ENCODE measurements at places on chromosomes 5 and 9.

DNA sequence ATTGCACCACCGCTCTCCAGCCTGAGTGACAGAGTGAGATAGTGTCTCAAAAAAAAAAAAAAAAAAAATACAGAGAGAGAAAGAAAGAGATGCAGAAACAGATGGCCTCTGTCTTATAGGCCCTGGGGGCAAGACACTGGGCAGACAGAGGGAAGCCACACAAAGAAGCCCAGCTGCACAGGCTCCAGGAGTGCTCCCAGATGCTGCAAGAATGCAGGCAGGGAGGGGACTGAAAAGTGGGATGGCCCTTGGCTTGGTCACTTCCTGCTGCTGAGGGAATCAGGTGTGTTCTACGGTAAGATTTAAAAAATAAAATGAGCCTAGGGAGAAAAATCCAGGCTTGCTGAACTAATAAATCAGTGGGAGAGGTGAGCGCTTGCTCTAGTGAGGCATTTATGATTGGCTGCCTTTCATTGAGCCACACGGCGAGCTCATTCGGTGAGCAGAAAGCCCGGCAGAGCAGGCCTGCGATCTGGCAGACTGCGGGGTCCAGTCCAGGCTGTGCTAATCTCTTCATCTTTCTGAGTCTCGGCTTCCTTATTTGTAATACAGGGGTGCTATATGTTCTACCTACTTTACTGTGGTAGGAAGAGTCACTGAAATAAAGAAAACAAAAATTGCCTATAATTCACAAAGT, 80.6 kb downstream of the RAD23B start:
- no peak for DNase-seq

GRCh38 chr5:149616727-149617285, 35.5 kb downstream of the ARHGEF37 start:
- no peak for DNase-seq

DNA sequence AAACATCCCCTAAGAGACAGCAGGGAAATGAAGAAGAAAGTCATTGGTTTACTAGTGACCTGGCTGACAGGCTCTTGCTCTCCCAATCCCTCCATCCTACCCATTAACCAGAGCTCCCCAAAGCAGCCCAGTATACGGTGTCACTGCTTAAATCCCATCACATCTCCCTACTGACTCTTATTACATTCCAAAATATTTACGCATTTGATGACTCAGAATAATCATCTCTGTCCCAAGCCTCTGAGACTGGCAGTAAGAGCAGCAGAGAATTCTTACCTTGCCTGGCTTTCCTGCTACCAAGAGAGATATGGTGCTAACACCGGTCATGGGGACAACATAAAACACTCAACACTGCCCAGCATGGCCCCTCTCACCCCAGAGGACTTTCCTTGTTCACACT, 20.2 kb upstream of the WHRN start:
- DNase-seq: no peak

- DNase-seq: no peak
Measured at GRCh38 chr9:128615571-128615970, 41.1 kb downstream of the DYNC2I2 start.

DNA sequence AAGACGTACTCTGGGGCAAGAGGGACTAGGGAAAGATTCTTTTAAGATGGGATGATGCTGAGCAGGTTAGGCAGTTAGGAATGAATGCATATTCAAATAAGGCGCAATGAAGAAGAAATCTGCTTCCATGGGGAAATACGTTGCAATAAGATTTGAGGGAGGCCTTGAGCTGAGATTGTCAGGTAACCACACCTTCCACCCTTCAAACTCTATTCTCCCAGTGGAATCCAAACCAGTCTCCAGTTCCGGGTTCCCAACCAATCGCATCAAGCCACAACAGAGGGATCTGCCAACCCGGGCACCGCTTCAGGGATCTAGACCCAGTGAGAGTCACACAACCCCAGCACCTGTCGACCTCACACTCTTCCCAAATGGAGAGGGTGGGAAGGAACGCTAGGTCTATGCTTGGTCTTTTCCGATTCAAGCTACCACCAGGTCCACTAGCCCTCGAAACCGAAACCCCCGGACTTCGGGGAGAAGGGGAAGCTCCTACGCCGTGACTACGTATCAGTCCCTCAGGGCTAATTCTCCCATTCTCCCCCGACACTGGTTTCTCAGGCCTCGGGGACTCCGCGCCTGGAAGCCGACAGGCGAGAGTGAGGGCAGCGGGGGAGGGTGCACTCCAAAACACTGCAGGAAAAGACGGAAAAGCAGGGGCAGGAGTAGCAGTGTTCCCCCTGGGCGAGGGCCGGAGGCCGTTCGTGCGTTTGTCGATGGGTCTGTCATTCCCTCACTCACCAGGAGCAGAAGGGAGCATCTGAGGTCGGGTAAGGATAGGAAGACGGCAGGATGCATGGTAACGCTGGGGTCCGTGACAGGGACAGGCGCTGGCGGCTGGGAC, 534 bp downstream of the ERP44 start:
- peak; percentile 55 for DNase-seq

- no peak for DNase-seq
Measured at GRCh38 chr5:39226558-39226957, 7.2 kb upstream of the FYB1 start.

GRCh38 chr5:68440651-68441050, 225.1 kb downstream of the PIK3R1 start:
- DNase-seq: no peak

GRCh38 chr9:112550531-112550930, 63.9 kb downstream of the KIAA1958 start:
- DNase-seq: no peak

GRCh38 chr5:73312872-73313510, 135.6 kb downstream of the FOXD1 start:
- DNase-seq: no peak

DNA sequence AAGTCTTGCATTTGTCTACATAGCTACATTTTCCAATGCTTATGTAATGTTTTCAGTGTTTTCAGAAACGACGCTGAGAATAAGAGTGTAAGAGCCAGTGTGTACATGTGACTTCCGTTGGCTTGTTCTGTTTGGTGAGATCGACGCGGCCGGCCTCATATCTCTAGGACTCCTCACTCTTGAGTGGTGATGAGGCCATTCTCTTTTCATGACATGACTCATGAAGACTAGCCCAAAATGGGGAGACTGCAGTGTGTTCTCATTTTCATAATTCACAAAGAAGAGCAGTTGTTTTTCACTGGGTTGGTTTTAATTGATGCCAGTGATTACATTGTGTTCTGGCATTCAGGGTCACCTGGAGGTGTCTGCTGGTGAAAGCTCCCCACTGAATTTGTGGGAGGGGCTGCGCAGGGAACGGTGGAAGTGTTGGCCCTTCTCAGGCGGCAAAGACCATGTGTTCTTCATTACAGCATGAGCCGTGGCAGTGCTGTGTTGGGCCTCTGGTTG, 131.5 kb upstream of the OTULINL start:
- no peak for DNase-seq

DNA sequence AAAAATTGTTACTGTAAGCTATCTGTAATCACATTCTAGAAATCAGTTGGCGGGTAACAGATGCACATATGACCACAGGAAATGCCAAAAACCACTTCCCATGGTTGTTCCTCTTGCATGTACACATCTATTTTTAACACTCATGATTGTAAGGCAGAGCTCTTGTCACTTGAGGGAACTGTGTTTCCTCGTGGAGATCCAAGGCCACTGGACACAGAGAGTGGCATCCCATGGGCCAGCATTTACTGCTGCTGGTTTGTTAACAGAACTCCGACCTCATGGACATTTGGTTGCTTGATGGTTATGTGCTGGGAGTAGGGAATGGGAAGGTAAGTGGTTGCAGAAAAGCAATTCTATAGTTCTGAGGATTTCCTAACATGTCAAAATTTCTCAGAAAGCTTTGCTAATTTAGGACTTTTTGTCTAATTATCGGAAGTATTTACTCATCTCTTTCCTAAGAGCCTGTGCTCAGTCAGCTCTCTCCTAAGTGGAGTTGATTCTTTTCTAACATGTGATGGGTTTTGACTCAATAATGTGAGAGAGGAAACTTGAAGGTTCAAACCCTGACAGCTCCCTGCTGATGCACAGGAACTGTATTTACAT, 202.0 kb upstream of the NR3C1 start:
- DNase-seq: peak; percentile 2

DNA sequence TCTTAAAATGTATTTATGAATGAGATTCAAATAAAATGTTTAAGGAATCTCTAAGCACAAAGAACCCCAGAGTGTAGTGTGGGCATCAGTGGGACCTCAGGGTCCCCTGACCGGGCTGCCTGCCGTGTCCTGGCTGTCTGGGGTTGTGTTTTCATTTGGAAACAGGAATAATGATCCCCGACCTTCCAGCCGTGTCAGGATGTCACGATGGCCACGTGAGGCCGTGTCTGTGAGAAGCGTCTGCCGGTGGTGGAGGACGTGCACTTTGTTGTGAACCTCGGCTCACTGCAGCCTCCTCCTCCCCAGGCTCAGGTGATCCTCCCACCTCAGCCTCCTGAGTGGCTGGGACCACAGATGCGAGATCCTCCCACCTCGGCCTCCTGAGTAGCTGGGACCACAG, 4.3 kb downstream of the TRAF2 start:
- no peak for DNase-seq

- DNase-seq: peak; percentile 54
Measured at GRCh38 chr5:81425569-81425968, 31.6 kb upstream of the ACOT12 start.

DNA sequence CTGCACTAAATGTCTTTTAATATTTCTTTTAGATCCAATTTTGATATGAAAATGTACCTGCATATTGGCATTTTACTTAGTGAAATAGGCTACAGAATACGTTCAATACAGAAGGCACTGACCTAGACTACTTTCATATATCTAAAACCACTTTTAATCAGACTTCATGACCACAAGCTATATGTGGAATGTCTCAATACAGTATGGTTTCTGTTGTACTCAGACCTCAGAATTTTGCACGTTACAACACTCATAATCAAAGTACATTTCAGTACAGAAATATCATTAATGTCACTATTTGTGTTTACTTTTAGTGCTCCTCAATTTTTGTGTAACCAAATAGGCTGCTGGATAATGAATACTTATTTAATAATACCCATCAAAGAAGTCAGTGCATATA, 74.8 kb downstream of the MEF2C start:
- DNase-seq: no peak

- no peak for DNase-seq
Measured at GRCh38 chr5:95866435-95867040, 44.0 kb upstream of the GLRX start.

DNA sequence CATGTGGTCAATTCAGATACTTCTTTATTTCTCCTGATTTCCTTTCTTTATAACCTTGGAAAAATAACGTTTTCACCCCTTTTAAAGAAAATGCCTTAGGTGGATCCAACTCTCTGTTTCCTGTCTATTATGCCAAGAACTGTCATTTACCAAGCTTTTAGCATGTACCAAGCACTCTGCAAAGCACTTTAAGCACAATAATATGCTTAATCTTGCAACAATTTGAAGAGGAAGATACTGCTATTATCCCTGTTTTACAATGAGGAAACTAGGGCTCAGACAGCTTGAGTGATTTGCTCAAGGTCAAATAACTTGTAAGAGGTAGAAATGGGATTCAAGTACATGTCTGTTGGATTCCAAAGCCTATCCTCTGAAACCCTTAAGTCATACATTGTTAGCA, 224.8 kb upstream of the IL12B start:
- no peak for DNase-seq

GRCh38 chr5:149679876-149680809, 50.0 kb upstream of the PPARGC1B start:
- no peak for DNase-seq

DNA sequence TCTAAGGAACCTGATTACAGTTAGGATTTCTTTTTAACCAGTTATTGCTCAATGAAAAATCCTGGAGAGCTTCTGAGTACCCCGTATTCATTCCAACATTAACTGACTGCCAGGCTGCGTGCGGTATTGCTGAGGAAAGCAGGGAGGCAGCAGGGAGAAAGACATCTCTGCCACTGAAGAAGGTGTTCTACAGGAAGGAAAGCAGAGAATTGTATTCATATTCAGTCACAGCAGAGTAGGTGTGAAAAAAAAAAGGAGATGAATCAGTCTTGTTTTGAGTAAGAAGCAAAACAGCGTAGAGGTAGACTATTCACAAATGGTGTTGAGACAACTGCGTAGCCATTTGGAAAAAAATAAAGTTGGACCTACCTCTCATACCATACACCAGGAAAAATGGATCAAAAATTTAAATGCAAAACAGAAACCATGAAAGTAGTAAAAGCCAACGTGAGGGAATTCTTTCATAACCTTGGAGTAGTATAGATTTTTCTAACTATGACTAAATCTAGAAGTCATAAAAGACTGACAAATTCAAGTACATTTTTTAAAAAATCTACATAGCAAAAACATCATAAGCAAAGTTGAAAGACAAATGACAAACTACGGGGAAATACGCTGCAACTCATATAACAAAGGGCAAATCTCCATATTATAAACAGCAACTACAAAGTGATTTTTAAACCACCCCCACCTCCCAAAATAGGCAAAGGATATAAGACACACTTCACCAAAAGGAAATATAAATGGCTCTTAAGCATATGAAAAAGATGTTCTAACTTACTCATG, 9.9 kb upstream of the NR4A3 start:
- DNase-seq: no peak

GRCh38 chr9:91500509-91501014, 76.9 kb upstream of the NFIL3 start:
- no peak for DNase-seq

DNA sequence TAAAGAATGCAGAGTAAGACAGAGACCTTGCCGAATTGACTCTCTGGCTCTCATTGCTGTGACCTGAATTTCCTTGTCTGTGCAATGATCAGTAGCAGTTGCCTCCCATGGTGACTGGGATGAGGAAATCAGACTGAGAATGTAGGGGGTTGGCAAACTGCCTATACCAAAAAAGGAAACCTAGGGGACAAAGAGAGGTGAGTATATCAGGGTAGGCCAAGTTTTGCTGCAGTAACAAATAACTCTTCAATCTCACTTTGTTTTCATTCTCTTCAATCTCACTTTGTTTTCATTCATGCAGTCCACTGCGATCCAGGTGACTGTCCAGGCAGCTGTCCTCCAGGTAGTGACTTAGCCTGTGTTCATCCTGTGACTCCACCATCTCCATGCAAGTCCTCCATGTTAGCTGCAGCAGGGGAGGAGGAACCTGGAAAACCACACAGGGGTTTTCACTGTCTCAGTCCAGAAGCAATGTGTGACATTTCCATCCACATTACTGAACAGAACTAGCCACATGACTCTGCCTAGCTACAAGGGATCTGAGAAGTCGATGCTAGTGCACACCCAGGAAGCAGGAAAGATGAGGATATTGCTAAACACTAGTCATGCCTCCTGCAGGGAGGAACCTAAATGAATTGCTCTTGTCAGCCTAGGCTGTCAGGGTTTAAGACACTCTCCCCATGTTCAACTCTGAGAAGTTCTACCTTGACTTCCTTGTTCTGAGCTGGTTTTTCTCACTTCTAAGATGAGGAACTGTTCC, 26.0 kb downstream of the TMEM174 start:
- DNase-seq: no peak

DNA sequence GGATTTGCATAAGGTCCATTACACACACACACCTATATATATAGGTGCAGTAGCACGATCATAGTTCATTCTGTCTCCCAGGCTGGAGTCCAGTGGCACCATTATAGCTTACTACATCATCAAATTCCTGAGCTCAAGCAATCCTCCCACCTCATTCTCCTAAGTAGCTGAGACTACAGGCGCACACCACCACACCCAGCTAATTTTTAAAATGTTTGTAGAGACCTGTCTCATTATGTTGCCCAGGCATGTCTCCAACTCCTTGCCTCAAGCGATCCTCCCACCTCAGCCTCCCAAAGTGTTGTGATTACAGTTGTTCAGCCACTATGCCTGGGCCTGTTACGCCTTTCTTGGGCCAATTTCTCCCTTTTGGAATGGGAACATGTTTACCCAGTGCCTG, 39.7 kb downstream of the DNAJB5 start:
- no peak for DNase-seq

GRCh38 chr5:67526793-67527192, 330.2 kb upstream of the CD180 start:
- DNase-seq: no peak
